Activated CD8-positive, alpha-beta memory T cell treated with anti-CD3 and anti-CD28 coated beads, Interleukin-2, amount 50 U/mL, for 4 hours (primary cell): ENCODE measurements at places on chromosomes 7 and 10.
A peak's percentile ranks its signal among the peaks of the same experiment; 100 is the strongest.

GRCh38 chr7:29684787-29685650 lies 121.3 kb upstream of the WIPF3 start:
- DNase-seq, result peak; percentile 39

DNA sequence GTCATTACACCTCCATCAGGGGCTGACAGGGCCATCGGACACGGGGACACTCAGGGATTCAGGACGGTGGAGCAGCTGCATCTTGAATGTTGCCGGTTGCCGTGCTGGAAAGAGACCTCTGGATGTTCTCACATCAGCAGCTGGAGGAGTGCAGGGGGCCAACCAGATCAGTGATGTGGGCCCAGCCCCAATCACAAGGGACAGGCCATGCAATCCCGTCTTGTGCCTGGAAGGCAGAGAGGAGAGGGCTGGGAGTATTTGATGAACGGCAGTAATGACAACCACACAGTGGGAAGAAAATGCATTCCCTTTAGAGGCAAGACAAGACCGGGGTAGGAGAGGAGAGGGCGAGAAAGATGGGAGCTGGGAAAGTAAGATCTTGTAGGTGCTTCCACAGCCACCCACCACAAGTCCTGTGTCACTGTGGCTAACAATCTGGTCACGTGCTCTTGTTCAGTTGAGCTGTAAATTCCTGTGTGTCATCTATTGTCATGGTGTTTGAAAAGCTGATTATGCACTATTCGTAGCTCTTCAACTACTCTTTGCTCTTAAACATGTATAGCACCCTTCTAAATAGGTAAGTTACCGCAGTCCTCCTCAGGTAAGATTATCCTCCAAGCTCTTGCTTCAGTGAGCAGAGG lies 85.9 kb upstream of the LEP start:
- no peak for DNase-seq

GRCh38 chr7:154837622-154838021 lies 165.3 kb downstream of the PAXIP1 start:
- no peak for DNase-seq

DNA sequence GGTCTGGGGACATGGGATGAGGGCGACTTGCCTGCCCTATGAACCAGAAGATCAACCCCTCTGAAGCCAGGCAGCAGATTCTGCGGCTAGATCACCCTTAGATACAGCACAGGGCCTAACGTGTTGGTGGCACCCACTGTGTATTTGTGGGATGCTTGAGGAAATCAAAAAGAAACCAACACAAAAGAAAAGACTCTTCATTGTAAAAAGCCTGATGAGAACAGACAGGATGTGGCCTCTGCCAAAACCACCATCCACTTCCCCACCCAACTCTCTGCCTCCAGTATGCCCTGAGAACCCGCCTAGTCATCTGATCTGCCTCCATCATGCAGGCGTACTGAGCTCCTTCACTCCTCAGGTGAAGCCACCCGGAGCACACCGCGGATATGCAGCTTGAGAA lies 97.2 kb upstream of the INSYN2A start:
- DNase-seq, result no peak

DNA sequence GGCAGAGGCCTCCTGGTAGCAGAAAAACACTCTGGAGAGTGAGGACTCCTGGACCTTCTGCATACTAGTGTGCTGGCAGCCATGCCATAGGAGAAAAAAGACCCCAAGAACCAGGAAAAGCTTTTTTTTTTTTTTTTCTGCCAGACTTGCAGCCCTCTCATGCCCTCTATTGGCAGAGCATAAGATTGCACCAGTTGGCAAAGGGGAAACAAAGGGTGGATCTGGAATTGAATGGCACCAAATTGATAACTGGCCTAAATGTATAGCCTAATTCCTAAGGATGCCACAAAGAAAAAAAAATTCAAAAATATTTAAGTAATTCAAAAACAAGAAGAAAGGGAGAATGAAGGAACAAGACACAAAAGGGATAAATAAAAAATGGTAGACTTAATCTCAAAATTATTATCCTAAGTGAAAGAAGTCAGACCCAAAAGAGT lies 112.5 kb upstream of the GHITM start:
- DNase-seq, result no peak

DNA sequence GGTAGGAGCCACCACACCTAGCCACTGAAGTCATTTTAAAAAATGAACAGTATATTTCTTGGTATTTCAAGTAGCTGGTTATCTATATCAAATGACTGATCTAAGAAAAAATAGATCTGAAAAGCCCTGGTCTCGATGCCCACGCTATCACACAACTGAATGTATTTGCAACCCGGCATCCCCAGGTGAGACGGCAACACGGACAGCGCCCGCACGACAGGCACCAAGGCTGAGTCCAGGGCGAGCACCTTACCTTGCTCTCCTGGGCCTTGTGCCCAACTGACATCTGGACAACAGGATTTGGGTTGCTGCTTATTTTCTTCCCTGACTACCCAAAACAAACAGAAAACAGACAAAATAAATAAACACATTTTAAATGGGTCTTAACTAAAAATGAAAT lies 44.8 kb upstream of the NCAPG2 start:
- no peak for DNase-seq

- DNase-seq, result no peak
Observed at GRCh38 chr10:17989908-17990767, 38.4 kb downstream of the SLC39A12 start.

- no peak for DNase-seq
Observed at GRCh38 chr10:93039110-93039509, 21.5 kb upstream of the CYP26C1 start.

DNA sequence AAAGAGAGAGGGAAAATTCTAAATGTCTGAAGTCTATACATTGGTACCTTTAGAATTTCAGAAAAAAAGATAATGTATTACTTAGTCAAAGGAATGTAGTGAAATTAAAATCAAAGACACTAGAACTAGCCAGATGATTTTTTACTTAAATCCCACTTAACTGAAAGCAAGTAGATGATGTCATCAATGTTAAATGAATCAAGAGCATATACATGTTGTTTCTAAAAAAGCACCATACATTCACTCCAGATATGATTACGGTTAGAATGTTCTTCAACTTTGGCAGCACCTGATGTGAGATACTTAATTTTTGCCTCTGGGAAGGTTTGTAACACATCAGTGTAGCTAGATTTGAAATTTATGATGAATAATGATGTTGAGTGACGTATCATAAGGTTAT lies 576.7 kb upstream of the CNTNAP2 start:
- DNase-seq, result no peak

GRCh38 chr7:101848208-101848951 lies 31.0 kb downstream of the CUX1 start:
- DNase-seq, result no peak

DNA sequence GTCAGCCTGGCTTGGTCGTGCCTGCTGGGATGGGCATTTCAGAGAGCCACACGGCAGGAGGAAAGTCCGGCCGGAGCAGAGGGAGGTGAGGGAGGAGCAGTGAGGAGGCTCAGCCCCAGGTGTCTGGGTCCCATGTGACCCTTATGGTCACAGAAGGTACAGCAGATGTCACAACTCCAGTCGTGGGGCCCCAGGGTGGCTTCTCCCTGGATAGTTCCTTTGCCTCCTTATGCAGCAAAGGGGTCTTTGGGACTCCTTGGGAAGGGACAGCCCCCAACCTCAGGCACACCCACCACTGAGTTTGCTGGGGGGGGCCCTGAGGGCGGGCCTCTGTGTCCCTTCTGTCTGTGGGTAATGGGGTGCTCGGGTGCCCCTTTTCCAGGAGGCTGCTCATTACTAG lies 19.6 kb upstream of the PRKAG2 start:
- DNase-seq, result no peak

DNA sequence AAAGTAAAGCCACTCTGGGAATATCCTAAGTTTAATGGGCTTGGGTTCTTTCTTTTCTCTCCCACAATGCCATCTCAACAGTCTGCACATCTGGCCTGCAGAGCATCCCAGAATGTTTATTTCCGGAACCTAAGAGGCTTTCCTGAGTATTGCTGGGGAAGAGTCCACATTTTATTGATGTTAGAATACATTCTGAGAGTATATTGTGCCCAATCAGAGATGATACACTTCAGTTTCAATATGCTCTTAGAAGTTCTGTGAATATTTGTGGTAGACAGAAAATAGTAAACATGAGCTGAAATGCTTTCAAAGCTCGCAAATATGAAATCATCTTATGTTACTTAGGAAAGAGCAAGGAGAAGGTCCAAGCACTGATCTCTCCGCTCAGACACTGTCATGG lies 200.6 kb downstream of the TWIST1 start:
- DNase-seq, result no peak

- no peak for DNase-seq
Observed at GRCh38 chr7:13633857-13634256, 355.6 kb downstream of the ETV1 start.

GRCh38 chr10:48523212-48523819 lies 81.6 kb downstream of the ARHGAP22 start:
- DNase-seq, result no peak

- DNase-seq, result no peak
Observed at GRCh38 chr10:132062116-132062515, 3.6 kb upstream of the JAKMIP3 start.

- DNase-seq, result no peak
Observed at GRCh38 chr10:37860494-37861190, 3.2 kb upstream of the ZNF248 start.

DNA sequence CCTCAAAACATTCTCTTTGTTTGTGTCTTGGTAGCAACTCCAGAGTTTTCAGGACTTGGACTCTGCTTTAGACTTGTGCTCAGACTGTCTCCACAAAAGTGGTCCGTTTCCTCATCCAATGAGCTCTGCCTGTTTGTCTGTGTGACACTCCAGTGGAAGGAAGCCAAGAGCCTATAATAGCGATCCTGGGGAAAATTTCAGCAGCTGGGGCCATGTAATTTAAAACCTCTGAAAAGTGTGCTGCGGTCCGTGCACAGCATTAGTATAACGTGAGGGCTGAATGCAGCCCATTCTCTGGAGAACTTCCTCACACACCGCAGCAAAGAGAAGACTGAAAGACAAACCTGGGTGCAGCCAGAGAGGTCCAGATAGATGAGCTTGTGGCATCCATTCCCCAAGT lies at the start of gene LRRC17:
LRRC17 (plus strand) TSS at position 259 of the 400 bp plus-strand sequence. CDS start 20,914 bp downstream, outside the sequence.
- DNase-seq, result no peak

GRCh38 chr7:35677582-35678356 lies 17.2 kb downstream of the HERPUD2 start:
- no peak for DNase-seq

DNA sequence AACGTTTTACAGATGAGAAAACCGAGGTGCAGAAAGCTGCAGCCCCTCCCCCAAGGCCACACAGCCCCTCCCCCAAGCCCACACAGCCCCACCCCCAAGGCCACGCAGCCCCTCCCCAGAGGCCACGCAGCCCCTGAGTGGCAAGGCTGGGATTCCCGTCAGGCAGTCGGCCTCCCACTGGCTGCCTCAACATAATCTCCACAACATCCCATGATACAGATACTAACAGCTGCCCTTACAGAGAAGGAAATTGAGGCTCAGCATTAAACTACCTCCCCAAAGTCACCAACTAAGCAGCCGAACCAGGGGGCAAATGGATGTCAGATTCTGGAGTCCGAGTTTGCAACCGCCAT lies 15.9 kb downstream of the SH3PXD2A start:
- no peak for DNase-seq

DNA sequence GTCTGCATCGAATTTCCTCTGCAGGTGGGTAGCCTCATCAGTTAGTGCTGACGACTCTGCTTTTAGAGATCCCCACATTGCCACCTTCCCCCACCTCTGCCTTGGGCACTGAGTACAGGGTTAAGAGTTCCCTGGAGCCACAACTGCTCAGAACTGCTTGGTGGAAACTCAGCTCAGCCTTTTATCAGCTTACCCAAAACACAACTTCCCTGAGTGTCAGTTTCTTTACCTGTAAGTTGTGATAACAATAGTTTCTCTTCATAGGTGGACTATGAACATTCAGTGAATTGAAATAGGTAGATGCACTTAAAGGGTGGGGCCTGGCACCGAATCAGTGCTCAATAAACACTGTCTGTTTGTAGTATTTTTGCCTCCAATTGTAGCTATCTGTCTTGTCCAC lies 11.3 kb downstream of the ASB13 start:
- DNase-seq, result no peak

GRCh38 chr7:42212541-42213090 lies 24.4 kb downstream of the GLI3 start:
- no peak for DNase-seq

DNA sequence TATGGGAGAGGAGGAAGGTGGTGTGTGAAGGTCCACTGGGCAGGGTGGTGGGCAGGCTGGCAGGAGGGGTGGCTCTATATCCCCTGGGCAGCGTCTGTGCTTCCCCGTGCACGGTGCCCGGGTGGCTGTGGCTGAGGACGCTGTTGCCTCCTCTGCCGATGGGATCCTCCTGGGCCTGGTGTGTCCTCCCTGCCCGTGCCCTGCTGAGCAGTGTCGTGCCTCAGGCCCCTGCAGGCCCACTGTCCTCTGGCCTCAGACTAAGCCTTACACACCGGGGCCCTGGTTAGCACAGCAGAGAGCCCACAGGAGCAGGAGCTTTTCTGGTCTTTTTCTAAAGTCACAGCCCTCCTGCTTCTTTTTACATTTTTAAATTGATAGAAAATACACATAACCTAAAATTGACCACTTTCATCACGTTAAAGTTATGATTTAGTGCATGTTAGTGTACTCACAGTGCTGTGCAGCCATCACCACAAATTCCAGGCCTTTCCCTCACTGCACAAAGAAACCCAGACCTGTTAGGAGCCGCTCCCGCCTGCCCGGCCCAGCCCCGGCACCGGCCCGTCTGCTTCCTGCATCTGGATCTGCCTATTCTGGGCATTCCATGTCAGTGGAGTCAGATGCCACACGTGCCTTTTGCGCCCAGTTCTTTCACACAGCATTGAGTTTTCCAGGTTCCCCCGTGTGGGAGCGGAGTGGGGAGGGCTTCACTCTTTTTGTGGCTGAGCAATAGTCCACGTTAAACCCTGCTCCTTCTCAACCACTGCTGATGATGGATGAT lies 19.4 kb downstream of the PFKFB3 start:
- DNase-seq, result no peak

GRCh38 chr7:94877731-94878670 lies 29.4 kb upstream of the PPP1R9A start:
- no peak for DNase-seq

DNA sequence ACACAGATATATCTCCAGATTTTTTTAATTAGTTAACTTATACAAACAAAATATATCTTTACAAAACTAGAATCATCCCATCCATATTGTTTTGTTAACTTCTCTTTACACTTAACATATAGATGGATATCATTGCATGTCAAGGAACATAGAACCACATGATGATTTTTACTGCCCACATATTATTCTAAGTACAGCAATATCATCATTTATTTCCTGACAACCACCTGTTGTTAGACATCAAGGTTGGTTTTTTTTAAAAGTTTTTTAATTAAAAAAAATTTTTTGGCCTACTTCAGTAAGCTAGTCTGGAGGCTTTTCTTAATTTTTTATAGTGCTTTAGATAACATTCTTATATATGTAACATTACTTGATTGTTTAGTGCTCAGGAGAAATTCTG lies 38.9 kb upstream of the BAMBI start:
- DNase-seq, result no peak

- DNase-seq, result no peak
Observed at GRCh38 chr10:1531883-1532597, 205.3 kb downstream of the ADARB2 start.
